ENCODE measurements at places on chromosomes 1 and 21. TPM values are rescaled to one million over a fixed set of nuclear protein-coding genes. Genes with fewer than 3 reads are reported as not detected.

GRCh38 chr1:216562383-216562782 lies 139.1 kb upstream of the USH2A start:
- no peak for DNase-seq

GRCh38 chr1:30412241-30413110 lies 310.9 kb downstream of the MATN1 start:
- DNase-seq, result peak; percentile 17

GRCh38 chr1:170657275-170657853 lies 6.6 kb upstream of the PRRX1 start:
- no peak for DNase-seq

DNA sequence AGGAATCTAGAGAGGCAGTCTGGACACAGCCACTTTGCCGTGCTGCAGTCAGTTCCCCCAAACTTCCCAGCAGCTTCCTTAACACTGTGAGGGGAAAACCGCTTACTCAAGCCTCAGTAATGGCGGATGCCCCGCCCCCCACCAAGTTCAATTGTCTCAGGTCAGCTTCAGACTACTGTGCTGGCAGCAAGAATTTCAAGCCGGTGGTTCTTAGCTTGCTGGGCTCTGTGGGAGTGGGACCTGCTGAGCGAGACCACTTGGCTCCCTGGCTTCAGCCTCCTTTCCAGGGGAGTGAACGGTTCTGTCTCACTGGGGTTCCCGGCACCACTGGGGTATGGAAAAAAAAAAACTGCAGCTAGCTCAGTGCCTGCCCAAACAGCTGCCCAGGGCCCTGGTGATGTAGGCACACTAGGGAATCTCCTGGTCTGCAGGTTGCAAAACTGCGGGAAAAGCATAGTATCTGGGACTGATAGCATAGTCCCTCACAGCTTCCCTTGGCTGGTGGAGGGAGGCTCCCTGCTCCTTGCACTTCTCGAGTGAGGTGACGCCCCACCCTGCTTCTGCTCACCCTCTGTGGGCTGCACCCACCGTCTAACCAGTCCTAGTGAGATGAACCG lies 23.7 kb upstream of the HFM1 start:
- peak; percentile 29 for DNase-seq

DNA sequence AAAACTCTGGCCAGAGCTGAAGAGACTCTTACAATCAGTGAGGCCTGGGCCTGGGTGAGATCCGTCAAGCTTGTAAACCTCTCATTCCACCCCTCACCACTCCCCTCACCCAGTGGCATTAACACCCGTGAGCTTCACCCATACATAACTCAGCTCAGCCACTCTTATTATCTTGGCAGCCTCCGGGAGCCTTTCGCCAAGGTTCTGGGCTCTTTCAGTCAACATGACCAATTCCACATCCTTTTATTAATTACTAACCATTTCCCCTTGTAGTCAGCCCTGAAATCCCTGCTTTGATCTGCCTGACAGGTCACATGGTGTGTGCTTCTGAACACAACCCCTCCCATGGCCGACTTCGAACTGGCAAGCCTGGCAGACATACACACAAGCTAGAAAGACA lies 134.8 kb downstream of the SETD4 start:
- peak; percentile 95 for DNase-seq

- DNase-seq, result peak; percentile 53
Observed at GRCh38 chr21:36551731-36552433, 72.0 kb upstream of the CLDN14 start.

DNA sequence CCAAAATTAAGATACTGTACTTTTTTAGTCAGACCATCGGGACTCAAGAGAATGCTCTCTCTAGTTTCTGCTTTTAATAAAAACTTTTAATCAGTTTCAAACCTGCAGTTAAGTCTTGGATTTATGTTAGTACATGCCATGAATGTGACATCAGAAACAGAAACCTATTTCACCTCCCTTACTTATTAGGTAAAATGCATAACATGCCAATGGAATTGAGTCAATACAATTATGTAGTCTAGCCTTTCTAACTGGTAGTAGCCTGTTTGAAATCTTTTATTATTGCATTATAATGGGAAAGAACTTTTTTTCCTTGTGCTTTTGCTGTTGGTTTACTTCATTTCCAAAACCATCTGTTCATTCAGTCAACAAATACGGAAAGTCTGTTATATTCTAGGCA lies 4.8 kb downstream of the PHACTR4 start:
- DNase-seq, result peak; percentile 93

- DNase-seq, result no peak
Observed at GRCh38 chr1:63501256-63501655, 21.8 kb downstream of the ITGB3BP start.

DNA sequence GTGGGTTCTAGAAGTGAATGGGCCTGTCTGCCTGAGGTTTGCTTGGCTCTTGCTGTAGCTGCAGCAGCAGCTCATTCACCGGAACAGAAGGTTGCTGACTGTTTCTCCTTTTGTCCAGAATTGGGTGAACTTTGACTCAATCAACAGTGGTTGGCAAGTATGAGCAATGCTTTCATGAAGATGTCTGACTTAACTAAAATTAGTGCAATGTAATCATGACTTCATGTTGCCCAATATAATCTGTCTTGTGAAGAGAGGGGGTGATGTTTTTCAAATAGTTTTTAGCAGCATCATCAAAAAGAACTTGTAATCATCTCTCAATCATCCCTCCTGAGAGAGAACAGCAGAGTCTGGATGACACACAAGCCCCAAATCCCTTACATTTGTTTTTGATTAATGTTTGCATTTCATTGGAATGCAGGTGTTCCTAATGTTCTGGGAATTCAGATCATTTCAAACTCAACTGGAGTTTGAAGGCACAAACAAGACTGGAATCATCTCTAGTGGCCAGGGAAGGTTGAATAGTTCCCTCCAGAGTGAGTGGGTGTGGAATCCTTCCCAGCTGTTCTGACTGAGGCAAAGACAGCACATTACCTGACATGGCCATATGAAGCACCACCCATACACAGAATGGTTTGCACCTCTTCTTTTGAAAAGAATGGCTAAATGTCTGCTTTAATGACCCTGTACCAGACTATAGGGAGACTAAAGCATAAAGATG lies 82.9 kb downstream of the HLX start:
- DNase-seq, result peak; percentile 98

GRCh38 chr21:26096494-26097371 lies 73.8 kb downstream of the APP start:
- DNase-seq, result no peak

- DNase-seq, result no peak
Observed at GRCh38 chr1:152220166-152221163, 3.5 kb downstream of the HRNR start.

DNA sequence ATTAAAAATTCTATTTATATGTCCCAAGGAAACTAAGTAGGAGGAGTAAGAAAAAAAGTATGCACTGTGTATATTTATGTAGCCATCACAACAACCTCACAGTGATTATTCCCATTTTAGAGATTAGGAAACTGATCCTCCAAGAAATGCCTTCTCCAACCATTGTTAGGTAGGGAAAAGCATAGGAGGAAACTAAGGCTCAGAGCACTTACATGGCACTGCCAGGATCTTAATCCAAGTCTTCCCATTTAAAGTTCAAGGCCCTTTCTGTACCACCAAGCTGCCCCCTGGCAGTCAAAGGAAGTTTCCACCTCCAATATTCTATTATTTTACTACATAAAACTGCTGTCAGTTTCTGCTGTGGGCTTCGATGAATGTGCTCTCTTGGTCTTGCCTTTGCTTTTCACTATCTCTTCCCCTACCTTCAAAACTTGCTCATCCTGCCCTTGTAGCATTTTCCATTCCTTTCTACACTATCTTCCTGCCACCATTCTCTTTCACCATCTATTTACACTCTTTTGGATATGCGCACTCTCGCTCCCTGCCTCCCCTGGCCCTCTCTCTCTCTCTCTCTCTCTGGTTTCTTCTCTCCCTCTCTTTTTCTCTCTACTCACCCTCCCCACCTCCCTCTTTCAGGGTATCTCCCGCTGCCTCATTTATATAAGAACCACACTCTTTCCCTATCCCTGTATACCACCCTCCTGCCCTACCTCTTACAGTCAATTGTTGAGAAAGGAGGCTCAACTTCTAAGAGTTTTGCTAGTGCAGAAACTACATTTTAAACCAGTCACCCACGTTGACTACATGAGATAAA lies 34.0 kb downstream of the PUM1 start:
- no peak for DNase-seq

DNA sequence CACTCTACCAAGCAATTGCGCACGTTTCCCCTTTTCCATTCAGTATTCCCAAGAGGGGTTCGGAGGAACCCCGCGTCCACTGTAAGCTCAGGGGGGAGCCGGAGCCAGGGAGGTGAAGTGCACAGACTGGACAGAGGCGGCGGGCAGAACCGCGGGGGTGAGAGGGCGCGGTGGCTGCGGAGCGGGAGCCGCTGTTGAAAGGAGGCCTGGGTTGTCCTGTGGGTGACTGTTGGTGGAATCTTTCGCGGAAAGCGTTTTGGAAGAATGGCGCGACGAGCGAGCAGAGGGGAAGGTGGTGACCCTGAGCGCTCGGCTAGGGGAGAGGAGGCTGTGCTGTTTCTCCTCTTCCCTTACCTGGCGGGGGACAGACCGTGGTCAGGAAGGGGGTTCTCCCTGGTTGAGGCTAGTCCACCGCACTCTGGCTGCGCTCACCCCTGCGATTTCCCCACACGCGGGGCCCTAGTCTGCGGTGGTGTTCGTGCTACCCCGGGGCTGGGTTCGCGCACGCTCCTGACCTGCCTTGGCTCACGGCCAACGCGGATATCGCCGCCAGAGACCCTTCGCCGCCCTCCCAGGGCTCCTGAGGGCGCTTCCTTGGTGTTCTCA lies 92.8 kb downstream of the PRKAB2 start:
- no peak for DNase-seq

DNA sequence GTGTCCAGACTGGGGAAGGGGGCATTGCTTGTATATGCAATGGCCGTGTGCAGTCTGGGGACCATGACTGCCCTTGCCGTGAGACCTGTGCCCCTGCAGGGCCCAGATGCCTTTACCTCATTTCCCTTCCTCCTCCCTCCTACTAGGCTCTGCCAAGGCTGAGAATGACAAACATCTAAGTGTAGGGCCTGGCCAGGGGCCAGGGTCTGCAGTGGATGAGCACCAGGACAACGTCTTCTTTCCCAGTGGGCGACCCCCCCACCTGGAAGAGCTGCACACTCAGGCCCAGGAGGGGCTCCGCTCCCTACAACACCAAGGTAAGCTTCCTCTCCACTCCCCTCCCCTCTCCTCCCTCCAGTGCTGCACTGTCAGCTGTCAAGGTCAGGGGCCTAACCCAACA lies 49.5 kb downstream of the YARS1 start:
- DNase-seq, result no peak

DNA sequence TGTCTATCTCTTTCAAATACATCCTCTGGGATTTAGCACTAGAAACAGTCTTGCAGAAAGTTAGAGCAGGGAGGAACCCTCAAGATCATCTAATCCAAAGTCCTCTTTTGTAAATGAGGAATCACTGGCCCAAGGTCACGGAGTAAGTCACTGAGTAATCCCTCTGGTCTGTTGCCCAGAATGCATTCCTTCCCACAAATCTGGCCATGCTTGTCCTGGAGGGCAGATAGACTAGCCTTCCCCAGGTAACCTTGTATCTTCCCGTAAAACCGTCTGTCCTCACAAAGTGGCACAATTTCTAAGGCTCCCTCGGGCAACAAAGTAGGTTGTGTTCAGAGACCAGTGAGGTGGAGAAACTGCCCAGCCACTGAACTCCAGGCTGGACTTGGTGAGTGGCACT lies 46.2 kb downstream of the DDR2 start:
- peak; percentile 92 for DNase-seq

DNA sequence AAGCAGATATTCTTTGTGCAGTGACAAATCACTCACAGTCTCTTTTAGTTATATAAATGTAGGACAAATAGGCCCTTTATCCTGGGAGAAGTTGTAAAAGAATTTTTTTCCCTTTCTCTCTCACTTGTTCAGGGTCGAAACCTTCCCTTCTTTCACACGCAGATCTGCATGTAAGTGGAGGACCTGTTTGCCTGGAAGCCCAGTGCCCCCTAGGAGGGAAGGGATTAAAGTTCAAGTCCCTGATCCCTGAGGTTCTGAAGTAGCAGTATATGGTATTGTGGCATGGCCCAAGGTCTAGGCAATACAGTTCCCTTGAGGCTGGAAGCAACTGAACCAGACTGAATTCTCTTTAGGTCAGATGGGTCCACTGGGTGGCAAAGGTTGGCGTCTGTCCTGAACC lies 48.6 kb upstream of the PTGFRN start:
- DNase-seq, result no peak

DNA sequence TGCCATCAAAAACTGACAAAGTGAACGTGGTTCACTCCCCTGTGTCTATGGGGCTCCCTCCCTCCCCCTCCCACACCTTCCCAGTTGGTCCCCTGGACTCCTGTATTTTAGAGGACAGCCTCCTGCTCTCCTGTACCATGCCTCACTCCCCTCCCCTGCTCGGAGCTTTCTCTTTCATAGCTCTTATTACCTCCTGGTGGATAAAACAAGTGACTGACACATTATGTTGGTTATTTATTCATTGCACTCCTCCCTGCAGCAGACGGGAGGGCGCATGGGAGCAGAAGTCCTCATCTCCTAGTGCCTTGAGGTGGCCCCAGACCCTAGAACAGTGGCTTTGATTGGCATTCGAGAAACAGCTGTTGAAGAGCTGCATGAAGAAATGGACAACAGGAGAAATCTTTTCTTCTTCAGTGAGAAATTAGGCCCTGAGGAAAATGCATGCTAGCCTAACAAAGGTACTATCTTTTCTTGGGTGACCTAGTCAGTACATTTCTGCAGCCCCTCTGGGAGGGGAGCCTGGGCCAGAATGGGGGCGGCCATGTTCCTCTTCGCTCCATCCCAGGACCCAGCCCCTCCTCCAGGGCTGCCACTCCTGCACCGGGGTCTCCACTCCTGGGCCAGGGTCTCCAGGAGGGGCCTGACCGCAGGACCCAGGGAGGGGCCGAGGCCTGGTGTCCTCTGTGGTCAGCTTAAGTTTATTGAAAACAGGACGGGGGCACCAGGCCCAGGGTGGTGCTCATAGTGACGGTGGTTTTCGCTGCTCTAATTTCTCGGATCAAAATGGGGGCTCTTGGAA lies 1.2 kb upstream of the TFF1 start:
- no peak for DNase-seq

DNA sequence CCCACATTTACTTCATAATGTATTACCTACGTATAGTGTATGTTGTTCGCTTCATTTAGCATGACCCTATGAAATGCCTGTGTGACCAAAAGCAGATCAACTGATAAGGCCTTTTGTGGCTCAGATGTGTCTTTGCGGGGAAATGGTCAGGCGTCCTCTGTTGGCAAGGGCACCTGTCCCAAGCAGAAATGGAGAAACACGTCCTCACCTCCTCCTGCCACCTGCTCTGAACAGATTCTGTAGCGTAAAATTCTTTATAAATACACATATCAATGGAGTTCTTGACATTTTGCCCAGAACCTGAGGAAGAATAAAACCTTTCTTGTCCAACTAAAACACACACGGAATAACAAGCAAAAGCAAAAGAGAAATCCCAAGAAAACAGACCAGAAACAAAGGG lies 417.9 kb downstream of the KIF26B start:
- no peak for DNase-seq

VHLL gene
- not detected for total RNA-seq

NLRP3 gene
- total RNA-seq, result 9.9 TPM

GPR137B gene
- 10.2 TPM for total RNA-seq

IGSF5 gene
- total RNA-seq, result not detected

Data from renal cortical epithelial cell (primary cell).